HFFc6 (cell line): ENCODE measurements at places on chromosomes 5 and 9. TPM values are rescaled to one million over a fixed set of nuclear protein-coding genes. Genes with fewer than 3 reads are reported as not detected.

The SPATA31D4 gene
- total RNA-seq: not detected in 3 replicates

GRCh38 chr5:88879724-88880123, 3.3 kb downstream of the MEF2C start:
- DNase-seq: no peak

GRCh38 chr9:82115900-82116299, 127.3 kb downstream of the SPATA31D1 start:
- no peak for DNase-seq

DNA sequence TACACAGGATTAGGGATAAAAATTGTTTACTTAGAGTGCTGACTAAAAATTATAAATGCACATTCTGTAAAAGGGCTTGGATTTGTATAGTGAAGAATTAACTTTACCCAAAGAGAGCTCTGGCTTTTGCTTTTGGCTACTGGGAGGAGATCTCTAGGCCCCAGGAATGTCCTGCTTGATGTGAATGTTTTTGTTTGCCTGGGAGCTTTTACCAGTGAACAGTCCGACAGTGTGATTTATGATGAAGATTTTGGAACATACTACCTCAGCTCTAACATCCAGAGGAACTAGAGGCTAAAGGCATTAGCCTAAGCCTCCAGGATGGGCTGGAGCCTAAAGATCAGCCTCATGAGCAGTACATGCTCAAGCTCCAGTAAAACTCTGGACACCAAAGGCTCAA, 103.7 kb upstream of the RFX3 start:
- DNase-seq: no peak
